CD4-positive, alpha-beta T cell treated with Interferon gamma for 1 hour (primary cell): ENCODE measurements at places on chromosomes 2 and 18.

GRCh38 chr2:21328177-21328576 lies 204.4 kb downstream of the TDRD15 start:
- no peak for DNase-seq

- no peak for DNase-seq
These were observed 30.9 kb downstream of the ANTXR1 start for GRCh38 chr2:69043736-69044400.

DNA sequence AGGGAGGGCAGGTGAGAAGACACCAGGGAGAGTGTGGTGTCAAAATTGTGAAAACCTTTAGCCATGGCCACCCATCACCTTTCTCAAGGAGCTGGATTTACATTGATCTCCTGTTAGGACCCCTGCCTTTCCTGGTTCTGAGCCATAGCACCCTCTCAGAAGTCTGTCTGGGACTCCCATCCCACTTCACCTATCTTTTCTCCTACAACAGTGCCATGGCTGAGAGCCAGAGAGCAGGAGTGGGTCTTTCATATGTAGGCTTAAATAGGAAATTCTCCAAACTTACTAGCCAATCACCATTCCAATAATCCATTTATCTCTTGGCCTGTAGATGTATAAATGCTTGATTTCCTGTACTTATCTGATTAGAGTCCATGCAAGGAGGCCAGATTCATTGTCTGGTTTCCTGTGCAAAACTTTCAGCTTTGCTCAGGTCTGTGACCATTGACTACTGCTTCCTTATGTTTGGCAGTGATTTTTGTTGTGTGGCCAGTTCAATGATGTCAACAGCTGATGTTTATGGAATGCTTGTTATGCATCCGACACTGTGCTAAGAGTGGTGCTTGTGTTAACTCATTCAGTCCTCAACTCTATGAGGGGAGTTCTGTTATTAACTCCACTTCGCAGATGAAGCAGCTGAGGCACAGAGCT lies 57.6 kb upstream of the IGFBP5 start:
- DNase-seq: no peak

DNA sequence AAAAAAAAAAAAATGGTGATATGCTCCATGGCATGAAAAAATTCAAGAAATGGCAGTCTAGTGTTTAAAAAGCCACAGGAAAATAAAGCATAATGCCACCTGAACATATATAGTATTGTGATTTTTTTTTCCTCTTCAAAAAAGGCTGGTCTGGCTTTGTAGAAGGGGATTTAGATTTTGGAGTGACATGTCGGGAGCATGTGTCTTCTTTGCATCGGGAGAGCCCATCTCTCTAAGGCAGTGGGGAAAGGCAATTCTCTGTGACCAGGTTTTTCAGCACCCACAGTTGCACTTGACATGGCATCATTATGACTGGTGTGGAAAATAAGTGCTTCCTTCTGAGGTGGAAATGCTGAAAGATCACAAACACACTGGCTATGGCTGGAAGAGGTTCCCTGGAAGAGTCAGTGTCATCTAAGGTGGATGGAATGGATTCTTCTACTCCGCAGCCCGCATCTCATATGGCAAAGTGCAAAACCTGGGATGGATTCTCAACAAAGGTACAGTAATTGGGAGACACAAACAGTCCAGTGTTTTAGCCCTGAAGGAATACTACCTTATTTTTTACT lies 172.5 kb downstream of the AGAP1 start:
- DNase-seq: no peak

GRCh38 chr2:28656937-28657615 lies 94.6 kb upstream of the PPP1CB start:
- no peak for DNase-seq

- no peak for DNase-seq
These were observed 3.2 kb downstream of the INO80C start for GRCh38 chr18:35494251-35495220.

DNA sequence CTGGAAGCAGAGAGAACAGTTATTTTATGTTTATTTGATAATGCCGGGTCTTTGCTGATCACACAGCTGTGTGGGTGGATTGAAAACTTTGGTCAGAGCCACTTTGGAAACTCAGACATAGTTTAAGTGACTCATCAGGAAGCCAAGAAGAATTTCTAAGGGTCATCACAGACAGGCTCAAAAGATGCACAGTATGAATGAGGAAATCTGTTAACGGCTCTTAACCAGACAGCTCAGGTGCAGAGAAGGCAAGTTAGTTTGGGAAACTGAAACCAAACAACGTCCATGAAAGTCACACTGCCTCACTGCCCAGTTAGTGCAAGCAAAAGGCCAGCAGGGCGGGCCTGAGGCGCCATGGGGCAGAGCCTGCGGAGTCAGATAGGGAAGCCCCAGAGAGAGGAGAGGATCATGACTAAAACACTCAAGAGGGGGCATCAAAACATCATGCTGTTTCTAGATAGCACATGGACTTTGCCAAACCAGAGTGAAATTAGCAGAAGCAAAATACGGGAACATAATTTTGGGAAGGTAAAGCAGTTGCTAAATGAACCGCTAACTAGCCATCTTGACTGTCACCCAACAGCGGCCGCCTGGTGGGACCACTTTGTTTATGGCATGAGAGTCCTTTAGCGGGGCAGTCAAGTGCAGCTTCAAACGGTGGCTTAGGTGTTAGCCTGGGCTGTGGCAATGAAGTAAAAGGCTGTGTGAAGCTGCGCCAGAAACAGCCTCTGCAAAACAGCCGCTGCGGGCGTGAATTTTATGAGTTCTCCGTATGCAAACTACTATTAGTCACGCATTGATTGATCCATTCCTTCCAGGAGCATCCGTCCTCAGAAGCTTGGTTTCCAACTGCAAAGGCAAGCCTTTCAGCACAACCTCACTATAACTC lies 101.2 kb downstream of the KCTD18 start:
- no peak for DNase-seq

DNA sequence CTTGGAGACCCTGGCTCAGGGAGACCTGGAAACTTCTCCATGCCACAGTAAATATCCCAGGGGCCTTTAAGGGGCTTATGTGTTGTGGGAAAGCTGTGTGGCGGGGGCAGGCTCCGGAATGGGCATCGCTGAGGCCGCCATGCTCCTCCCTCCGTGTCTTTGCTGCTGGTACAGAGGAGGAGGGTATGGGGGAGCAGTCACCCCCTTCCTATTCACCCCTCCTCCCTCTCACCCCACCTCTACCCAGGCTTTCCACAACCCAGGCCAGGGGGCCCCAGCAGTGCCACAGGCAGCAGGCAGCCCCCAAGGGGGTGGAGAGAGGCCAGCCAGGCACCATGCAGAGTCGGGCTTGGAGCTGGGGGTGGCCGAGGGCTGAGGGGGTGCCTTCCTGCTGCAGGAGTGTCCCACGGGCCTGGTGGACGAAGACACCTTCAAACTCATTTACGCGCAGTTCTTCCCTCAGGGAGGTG lies 28.0 kb upstream of the FAHD2A start:
- no peak for DNase-seq

- DNase-seq: no peak
These were observed 7.1 kb downstream of the CIB4 start for GRCh38 chr2:26633993-26634595.

- DNase-seq: no peak
These were observed 345.5 kb downstream of the SETBP1 start for GRCh38 chr18:45026162-45026561.

GRCh38 chr2:239603411-239604356 lies 202.9 kb upstream of the HDAC4 start:
- DNase-seq: no peak

DNA sequence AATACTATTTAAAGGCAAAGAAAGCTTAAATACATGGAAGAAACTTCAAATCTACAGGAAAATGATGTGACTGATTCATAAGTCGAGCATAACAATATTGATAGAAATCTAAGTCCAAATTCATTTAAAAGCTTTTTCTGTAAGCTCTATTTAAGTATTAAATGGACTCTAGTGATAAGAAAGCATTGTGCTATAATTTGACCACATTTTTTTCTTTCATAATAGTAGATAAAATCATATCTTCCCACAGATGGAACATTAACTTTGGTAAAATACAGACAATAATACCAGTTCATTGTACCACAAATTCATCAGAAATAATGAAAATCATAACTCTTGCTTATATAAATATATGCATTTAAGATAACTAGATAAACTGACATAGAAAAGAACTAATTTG lies 366.5 kb downstream of the GALNT13 start:
- no peak for DNase-seq

- DNase-seq: no peak
These were observed 51.0 kb upstream of the GORASP2 start for GRCh38 chr2:170878066-170878465.

GRCh38 chr2:72576459-72576858 lies 249.4 kb downstream of the EXOC6B start:
- DNase-seq: no peak

- DNase-seq: no peak
These were observed 17.2 kb downstream of the PTMA start for GRCh38 chr2:231725476-231725875.

DNA sequence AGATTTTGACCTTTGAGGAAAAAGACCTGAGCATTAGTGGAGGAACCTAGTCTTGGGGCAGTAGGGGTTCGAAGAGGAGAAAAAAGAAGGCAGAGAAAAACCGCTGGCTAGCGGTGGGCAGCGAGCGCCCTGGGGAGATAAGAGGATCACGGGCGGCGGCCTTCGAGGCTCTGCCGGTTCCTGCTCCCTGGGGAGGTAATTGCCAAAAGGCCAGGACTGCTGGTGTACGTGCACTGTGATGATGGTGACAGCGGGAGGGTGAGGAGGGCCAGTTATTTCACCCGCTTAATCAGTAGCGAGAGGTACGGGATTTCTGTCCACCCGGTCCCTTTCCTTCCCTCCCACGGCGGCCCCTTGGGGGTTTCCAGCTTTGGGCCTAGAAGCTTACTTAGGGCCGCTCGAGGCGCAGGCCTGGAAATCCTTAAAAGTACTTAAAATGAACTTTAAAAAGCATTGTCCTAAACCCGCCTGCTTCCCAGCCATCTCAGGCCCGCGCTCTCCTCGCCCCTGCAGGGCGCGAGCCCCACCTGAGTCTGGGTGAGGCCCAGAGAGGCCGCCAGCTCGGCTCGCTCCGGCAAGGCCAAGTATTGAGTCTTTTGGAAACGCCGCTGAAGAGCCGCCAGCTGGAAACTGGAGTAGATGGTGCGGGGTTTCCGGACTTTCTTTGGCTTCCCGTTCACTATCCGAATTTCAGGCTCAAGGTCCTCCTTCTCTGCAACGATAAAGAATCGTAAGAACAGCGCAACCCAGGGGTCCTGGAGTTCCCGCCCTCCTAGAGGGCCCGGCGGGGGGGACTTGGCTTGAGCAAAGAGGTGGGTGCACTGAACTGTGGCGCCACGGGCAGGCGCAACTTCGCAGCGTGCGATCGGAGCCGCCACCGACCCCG lies 1.5 kb downstream of the DLX2 start:
- DNase-seq: no peak

DNA sequence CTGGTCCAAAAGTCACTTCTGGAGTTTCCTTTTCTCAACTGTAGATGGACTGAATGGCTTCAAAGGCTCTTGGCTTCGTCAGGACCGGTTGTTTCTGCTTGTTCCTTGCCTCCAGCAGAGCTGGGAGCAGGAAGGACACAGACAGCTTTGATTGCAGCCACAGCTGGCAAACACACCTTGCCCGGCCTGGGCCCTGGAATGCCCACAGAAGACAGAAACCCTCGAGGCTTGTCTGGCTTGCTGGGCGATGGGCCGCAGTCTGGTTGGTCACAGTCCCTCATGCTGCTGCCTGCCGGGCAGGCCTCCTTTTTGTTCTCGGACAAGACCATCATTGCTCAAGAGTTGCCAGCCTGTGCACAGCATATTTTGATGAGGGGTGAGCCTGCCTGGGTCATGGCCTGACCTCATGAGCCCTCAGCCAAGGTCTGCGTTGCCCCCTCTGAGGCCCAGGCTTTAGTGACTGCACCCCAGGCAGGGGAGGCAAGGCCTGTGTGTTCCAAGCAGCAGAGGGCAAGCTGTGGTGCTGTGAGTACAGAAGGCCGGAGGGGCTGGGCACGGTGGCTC lies 37.8 kb downstream of the ATP6V1C2 start:
- no peak for DNase-seq

GRCh38 chr2:11602563-11603204 lies 67.3 kb downstream of the NTSR2 start:
- no peak for DNase-seq

GRCh38 chr2:218386505-218387368 lies 4.7 kb downstream of the SLC11A1 start:
- no peak for DNase-seq

GRCh38 chr2:228590681-228591080 lies 409.2 kb upstream of the SPHKAP start:
- DNase-seq: no peak

- DNase-seq: no peak
These were observed 41.2 kb upstream of the TEX51 start for GRCh38 chr2:126857502-126857901.

DNA sequence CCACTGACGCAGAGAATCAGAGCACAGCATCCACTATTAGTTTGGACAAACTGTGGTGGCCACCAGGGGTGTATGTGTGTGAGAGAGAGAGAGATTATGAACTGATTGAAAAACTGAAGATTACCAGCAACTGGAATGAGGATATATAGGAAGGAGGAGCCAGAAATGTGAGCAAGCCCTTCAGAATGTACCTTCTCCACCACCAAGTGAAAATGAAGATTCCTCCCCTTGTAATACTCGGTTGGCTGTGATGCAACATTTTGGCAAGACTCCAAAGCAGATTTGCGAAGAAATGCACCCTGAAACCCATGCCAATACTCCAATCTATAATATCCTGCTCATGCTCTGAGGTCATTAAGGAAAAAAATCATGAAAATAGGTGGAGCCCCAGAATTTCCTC lies 121.2 kb upstream of the SLC35G4 start:
- no peak for DNase-seq

GRCh38 chr2:191832668-191833067 lies 14.2 kb downstream of the CAVIN2 start:
- DNase-seq: no peak

DNA sequence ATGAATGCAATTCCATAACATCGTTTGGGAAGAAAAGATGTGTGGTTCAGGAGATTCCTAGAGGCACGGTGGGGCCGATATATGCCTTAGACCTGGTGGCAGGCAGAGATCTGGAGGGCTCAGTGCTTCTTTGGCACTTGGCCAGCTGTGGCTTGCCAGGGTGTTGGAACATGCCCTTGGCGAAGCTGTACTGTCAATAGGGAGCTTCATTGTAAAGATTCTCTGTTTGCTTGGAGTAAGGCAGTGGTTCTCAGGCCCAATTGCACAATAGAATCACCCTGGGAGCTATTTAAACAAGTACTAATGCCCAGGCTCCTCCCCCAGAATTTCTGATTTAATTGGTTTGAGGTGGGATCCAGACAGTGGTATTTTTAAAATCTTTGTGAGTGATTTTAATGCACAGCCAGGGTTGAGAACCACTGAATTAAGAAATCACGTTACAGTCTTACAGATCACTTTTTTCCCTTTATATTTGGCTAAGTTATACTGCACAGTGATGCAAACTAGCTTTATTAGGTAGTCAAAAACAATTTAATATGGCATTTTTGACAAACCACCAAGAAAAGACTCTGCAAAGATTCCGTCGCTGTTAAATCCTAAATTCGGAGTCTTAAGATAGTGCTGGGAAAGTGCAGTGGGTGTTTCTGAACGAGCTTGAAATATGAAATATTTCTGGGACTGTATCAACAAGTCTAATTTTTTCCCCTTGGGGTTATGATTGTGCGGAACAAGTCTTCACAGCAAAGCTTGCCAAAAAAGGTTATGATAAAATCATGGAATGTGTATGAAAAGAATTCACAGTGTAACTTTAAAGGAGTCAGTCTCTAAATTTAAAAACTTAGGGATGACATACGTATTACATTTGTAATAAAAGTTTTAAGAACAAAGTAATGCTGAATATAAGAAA lies 78.0 kb downstream of the CRIM1 start:
- DNase-seq: no peak

GRCh38 chr2:238134393-238134785 lies 4.1 kb upstream of the KLHL30 start:
- no peak for DNase-seq
